Muscle of leg (tissue), 16 donors: ENCODE measurements at places on chromosomes 1 and 21.

GRCh38 chr1:5858844-5859407 is 133.3 kb downstream of the NPHP4 start:
- DNase-seq, result no peak

DNA sequence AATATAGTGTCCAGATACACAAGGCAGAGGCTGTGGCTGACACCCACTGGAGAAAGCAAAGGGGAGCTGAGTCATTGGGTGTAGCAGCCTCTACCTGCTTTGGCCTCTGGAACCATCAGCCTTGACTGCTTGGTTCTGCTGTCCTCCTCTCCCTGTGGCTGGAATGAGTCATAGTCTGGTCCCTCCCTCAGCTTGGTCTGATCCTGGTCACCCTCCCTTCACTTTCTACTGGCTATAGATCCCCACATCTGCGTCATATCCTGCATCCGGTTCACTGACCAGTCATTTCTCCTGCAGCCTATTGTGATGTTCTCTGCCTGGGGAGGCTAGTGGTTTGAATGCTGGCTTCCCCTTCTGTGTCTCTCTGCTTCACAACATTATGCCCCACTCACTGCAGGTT is 372.8 kb upstream of the DAB1 start:
- DNase-seq, result no peak

DNA sequence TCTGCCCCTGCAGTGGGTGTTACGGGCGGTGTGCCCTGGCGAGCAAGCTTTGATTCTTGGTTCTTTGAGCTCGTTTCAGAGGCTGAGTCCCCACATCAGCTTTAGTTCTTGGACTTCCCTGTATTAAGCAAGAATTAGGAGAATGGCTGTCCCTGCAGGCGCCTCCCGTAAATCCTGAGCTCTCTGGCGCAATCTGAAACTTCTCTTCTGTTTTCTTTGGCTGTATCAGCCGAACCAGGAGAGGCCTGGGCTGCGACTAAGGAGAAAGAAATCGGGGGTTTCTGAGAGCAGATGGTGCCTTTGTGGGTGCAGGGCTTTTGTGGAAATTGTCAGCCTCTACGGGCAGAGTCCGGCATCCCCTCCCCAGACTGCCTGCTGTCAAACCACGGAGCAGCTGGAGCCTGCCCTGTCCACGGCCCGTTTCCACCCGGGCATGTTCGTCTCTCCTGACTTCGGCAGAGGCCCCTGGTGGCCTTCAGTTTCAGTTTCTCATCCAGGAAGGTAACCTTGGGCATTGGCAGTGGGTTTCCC is 17.9 kb downstream of the CSTB start:
- DNase-seq, result peak; percentile 82

DNA sequence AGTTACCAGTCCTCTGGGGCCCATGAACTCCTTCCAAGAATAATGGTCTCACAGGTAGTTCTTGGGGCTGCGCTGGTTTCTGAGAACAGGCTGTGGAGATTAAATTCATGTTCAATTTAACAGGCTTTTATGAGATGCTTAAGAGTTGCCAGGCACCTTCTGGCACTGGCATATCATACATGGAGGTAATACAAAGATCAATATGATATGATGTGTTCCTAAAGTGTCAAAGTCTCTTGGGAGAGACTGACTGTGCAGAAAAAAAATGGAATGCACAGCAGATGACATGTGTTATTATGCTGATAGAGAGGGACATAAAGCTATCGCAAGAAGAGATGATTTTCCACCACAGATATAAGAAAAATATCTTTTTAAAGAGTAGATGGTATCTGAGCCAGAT is 6.8 kb downstream of the CYP2J2 start:
- no peak for DNase-seq

DNA sequence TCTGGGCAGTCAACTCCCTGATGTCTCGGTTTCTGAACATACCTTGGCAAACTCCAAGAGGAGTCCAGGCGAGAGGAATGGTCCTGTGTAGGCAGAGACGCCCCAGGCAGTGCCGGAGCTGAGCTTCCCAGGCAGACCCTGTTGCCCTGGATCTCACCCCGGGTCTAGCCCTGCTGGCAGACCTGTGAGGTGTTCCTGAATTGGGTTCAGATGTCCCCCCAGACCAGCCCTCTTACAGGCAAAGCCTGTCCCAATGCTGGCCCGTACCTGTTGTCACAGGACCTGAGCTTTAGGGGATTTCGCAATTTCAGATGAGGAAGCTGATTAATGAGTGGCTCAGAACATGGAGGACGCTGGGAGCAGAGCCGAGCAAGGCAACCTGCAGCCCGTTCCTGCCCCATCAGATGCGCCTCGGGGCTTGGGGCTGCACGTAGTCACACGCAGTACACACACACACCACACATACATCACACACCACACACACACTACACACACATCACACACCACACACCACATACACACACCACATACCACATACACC is 38.5 kb upstream of the PDE9A start:
- no peak for DNase-seq

DNA sequence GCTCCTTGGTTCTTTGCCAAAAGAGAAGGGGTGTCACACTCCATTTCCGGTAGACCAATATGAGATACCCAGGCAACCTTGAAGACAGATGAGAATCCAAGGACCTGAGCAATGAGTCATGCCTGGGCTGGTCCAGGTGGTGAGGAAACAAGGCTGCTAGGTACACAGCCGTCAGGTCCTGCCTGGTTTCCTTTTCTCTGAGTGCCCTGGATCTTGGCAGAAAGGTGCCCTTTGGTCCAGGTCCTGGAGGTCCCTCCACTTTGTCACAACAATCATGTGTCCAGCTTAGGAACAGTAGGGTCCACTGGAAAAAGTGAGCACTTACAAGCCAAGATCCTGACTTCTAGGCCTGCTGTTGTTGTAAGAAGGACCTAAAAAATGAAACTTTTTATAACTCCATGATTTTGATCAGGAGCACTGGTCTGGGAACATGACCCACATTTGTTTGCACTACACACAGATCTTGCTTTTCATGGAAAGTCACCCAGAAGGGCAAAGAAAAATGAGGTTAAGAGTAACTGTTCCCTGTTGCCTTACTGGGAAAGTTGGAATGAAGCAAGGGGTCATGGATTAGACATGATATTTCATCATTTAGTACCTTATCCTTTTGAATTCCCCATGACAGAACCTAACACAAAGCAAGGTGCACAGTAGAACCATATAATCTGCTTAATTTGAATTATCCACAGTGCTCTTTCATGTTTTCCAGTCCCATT is 94.7 kb downstream of the PAPPA2 start:
- no peak for DNase-seq

DNA sequence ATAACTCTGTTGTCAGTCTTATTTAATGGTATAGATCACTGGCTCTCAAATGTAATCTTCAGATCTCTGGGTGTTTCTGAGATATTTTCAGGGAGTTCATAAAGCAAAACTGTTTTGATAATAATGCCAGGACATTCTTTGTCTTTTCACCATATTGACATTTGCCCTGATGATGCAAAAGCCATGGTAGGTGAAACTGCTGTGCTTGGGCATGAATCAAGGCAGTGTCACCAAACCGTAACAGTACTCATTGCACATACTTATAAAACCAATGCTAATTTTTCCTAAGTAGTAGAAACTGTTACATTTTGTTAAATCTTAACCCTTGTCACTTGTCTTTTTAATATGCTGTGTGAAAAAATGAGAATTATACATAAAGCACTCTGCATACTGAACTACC is 76.0 kb downstream of the RPS6KC1 start:
- DNase-seq, result no peak

DNA sequence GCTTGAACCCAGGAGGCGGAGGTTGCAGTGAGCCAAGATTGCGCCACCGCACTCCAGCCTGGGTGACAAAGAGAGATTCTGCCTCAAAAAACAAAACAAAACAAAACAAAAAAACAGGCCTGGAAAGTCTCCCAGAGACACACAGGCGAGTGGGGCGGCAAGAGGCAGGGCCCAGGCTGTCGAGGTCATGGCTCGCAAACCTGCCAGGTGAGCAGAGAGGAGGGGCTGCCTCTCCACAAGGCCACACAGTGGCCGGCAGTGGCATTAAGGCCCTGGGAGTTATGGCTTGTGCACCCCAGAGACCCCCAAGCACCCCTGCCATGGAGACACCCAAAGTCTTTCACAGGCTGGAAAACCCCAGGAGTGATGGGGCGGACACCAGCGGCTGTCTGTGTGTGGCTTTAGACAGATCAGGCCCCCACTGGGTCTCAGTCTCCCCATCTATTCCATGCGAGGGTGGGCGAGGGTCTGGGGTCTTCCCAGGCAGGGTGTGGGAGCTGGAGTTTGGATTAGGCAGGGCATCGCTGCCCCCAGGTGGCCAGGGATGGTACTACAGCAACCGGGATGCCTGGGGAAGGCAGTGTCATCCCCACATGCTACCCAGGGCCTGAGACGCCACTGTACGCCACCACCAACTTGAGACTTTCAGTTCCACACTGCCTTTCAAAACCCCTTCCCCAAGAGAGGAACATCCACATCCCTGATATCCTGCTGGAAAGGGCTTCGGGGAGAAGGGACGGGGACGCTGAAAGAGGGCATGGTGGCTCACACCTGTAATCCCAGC is 7.3 kb upstream of the CTRC start:
- DNase-seq, result peak; percentile 61

DNA sequence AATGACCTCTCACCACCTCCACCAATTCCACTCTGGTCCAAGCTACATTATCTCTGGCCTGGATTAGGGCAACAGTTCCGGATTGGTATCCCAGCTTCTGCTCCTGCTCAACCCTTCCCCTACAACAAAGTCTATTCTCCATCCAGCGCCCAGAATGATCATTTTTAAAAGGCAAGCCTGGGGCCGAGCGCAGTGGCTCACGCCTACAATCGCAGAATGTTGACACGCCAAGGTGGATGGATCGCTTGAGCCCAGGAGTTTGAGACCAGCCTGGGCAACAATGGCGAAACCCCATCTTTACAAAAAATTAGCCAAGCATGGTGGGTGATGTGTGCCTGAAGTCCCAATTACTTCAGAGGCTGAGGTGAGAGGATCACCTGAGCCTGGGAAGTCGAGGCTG is 2.2 kb downstream of the LYST start:
- no peak for DNase-seq

GRCh38 chr1:196309386-196309785 is 298.9 kb downstream of the KCNT2 start:
- DNase-seq, result peak; percentile 45

- no peak for DNase-seq
Observed at GRCh38 chr1:9760824-9761223, 62.9 kb downstream of the CLSTN1 start.

- no peak for DNase-seq
Observed at GRCh38 chr1:194069168-194069830, 882.9 kb upstream of the B3GALT2 start.

DNA sequence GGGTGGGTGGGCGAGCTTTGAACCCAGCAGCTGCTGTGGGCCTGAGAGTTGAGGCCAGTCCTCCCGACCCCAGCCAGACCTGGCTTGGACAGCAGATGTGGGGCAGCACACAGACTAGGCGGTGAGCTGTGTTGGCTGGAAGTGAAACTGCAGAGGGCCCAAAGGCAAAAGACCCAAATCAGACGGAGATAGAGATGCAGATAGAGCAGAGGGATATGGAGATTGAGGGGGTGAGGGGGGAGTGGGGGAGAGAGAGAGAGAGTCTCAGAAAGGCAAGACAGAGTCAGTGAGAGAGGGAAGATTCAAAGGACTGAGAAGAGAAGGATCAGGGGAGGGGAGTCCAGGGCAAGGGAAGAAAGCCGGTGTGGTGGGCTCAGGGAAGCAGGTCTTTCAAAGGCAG is 17.0 kb upstream of the POU3F1 start:
- no peak for DNase-seq

DNA sequence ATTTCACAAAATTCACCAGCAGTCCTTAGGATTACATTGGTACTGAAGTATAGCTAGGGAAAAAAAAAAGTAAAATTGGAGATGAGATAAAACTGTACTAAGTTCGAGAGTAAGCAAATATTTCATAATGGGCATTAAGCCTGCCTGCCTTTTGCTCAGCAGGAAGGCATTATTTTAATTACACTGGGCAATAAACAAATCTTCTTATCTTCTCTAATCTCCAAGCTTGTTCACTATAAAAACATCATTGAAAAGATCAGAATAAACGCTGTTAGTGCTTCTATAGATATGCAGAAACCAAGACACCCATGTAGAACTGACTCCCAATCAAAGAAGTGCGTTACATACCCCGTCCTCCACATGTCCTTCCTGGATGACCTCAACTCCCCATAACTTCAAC is 174.2 kb upstream of the CHODL start:
- DNase-seq, result no peak

- DNase-seq, result no peak
Observed at GRCh38 chr1:108826081-108826635, 30.7 kb downstream of the AKNAD1 start.

- DNase-seq, result no peak
Observed at GRCh38 chr1:184489908-184490307, 103.1 kb downstream of the C1orf21 start.

GRCh38 chr1:206685769-206686477 is 1.2 kb downstream of the MAPKAPK2 start:
- DNase-seq, result peak; percentile 80

- no peak for DNase-seq
Observed at GRCh38 chr1:19086176-19086875, 123.7 kb downstream of the UBR4 start.

DNA sequence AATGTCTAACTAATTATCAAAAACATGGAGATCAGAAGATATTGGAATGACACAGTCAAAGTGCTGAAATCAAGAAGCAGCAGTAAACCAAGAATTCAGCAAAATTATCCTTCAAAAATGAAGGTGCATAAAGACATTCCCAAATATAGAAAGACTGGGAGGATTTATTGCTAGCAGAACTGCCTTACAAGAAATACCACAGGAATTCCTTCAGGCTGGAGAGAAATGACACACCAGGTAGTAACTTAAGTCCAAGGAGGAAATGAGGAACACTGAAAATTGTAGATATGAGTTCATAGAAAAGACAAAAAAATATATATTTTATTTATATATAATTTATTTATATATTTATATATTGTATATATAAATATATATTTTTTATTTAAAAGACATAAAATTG is 217.2 kb downstream of the RPS6KC1 start:
- no peak for DNase-seq

DNA sequence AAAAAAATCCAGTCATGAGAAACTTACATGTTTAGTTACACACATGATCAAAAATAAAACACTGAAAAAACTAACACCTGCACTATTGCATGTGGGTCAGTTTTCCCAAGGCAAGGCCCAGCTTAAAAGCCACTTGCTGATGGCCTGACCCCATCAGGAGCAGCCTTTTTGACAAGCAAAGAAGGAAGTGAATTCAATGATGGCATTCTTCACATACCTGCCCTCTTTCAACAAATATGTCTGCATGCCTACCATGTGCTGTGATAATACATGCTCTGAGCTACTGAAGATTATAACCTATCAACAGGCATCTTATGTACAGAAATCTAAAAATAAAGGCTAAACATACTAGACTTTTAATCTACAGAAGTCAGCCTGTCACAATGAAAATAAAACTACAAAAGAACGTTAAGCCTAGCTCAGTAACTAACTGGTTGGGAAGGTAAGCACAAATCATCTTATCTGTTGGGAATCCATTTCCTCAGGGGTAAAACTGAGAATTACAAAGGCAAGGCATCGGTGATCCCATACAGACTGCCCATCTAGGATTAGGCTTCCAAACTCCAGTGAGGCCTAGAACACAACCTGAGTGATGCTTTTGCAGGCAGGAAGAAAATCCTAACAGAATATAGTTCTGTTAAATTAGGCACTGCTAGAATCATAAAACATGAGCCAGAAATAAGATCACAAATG is 14.5 kb downstream of the SORT1 start:
- no peak for DNase-seq

- DNase-seq, result peak; percentile 85
Observed at GRCh38 chr1:2548068-2548589, 8.0 kb upstream of the TNFRSF14 start.

- peak; percentile 95 for DNase-seq
Observed at GRCh38 chr1:156707417-156708217, 2.2 kb upstream of the CRABP2 start.

- DNase-seq, result no peak
Observed at GRCh38 chr1:178704833-178705232, 20.2 kb upstream of the RALGPS2 start.
